CD4-positive, CD25-positive, alpha-beta regulatory T cell (primary cell): ENCODE measurements at places on chromosomes 1 and 21. TPM values are rescaled to one million over a fixed set of nuclear protein-coding genes. Genes with fewer than 3 reads are reported as not detected.

The TSPEAR gene
- not detected for total RNA-seq

The GBP7 gene
- 0.20 TPM for total RNA-seq

The PKP1 gene
- not detected for total RNA-seq

The COL9A2 gene
- total RNA-seq: 2.9 TPM

The RBM11 gene
- 0.76 TPM for total RNA-seq

The RGS7 gene
- not detected for total RNA-seq

The CD164L2 gene
- not detected for total RNA-seq

The AMY1C gene
- total RNA-seq: not detected

GRCh38 chr1:38727684-38728584 is 131.6 kb downstream of the RRAGC start:
- DNase-seq: no peak

GRCh38 chr21:26368591-26369320 is 198.2 kb upstream of the APP start:
- no peak for DNase-seq

- no peak for DNase-seq
Measured at GRCh38 chr1:211874521-211875347, 44.2 kb upstream of the LPGAT1 start.

DNA sequence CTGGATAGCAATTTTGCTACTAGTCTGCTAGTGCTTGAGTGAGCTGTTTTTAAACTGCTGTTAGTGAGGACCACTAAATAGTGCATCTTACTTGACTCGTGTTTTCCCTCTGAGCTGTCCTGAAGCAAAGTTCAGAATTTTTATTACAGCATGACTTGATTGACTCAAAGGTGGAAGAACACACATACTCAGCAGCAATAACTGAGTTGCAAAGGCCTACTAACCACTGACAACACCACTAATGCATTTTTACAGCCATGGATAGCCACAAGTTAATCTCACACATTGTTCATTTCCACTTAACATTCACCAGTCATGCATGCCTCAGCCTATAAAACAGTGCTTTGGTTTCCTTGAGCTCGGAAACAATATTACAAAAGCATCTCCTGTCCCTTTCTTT is 148.7 kb downstream of the RUNX1 start:
- no peak for DNase-seq

DNA sequence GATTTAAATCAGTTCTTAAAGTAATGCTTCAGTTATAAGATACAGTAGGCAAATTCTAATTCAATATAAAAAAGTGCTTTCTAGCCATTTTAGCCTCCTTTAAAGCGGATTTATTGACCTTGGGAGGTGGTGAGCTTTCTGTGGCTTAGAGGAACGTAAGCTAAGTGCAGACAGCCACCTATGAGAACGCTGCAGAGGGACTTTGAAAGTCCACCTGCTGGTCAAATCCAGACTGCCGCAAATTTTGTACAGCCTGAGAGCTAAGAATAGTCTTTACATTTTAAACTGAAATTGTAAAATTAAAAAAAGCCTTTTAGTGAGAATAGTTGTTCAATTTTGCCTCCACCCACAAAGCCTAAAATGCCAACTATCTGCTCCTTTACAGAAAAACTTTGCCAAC is 67.0 kb upstream of the SSX2IP start:
- DNase-seq: no peak

DNA sequence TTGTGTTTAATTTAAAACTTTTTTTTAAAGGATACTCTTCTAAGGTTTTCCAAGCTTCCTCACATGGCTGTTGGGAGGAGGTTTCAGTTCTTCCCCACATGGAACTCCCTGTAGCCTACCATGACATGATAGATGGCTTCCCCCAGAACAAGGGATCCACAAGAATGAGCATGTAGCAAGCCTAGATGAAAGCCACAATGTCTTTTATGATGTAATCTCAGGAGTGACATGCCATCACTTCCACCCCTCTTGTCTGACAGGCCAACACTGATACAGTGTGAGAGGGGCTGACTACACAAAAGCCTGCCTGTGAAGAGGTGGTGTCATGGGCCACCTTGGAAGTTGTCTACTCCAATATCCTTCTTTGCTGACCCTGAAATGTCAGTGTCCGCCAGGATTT is 32.0 kb downstream of the CD34 start:
- DNase-seq: no peak

GRCh38 chr1:212485913-212486618 is 53.3 kb downstream of the NENF start:
- no peak for DNase-seq

DNA sequence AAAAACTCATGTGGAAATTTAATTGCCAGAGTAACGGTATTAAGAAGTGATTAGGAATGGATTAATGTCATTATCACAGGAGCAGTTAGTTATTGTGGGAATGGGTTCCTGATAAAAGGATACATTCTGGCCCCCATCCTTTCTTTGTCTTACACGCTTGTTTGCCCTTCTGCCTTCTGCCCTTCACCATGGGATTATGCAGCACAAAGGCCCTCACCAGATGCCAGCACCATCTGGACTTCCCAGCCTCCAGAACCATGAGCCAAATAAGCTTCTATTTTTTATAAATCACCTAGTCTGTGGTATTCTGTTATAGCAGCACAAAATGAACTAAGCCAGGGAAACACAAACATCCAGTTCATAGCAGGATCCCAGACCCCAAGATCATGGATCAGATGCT is 33.9 kb upstream of the POU2F1 start:
- DNase-seq: no peak

GRCh38 chr1:4837752-4838151 is 183.3 kb downstream of the AJAP1 start:
- DNase-seq: no peak

GRCh38 chr1:110203021-110203661 is 7.0 kb upstream of the KCNC4 start:
- DNase-seq: peak; percentile 84
